HFFc6 (cell line): ENCODE measurements at places on chromosomes 3 and 15. TPM values are rescaled to one million over a fixed set of nuclear protein-coding genes. Genes with fewer than 3 reads are reported as not detected.

GRCh38 chr3:75272691-75273090, 391.4 kb upstream of the FRG2C start:
- DNase-seq, result peak; percentile 25
- H3K27ac ChIP-seq, result no peak overlapping the region
- no peaks in the 10 kb centered on the region for H3K4me1 ChIP-seq
- H3K27me3 ChIP-seq, result no peaks in the 10 kb centered on the region; the same call in 1 of the 2 replicates
- H3K4me3 ChIP-seq, result no peak overlapping the region

DNA sequence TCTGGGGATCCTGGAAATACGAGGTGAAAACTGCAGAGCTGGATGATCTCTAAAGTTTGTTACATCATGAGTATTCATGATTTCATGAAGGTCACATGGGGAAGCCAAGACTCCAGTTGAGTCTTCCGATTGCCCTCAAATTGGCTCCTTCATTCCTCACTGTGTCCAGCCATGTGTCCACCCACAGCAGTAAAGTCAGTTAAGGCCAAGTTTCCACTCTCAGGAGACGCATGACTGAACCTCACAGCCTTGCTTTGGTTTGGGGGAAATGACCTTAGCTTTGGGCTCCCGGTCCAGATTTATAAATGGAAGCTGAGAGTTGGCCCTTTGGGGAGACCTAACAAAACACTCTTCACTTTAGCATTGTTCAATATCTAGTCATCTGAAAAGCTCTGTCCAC, 289.7 kb upstream of the MCTP2 start:
- H3K36me3 ChIP-seq, result no peaks in the 10 kb centered on the region
- no peak overlapping the region for H3K27ac ChIP-seq
- H3K4me3 ChIP-seq, result no peak overlapping the region
- no peak for DNase-seq
- H3K27me3 ChIP-seq, result peaks cover 3% of the 10 kb centered on the region

DNA sequence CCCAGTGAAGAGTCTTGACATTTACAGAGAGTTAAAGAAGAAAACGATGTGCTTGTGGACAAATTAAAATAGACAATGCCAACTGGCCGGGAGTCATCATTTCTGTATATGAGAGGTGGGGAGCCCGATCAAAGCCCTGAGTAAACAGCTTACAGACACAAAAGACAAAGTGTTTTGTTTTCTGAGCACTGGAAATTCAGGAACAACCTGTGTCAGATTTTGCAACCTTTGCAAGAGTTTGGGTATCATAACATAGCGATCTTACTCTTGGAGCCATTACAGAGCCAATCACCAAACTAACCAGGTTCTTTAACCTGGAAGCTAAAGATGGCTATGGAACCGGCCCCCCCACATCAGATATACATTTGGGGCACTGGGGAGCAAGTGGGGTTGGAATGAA, 101.9 kb upstream of the LRIG1 start:
- no peak overlapping the region for H3K4me3 ChIP-seq

Gene COL6A5
- not detected in 3 replicates for total RNA-seq

Gene GADL1
- total RNA-seq, result not detected in 3 replicates

DNA sequence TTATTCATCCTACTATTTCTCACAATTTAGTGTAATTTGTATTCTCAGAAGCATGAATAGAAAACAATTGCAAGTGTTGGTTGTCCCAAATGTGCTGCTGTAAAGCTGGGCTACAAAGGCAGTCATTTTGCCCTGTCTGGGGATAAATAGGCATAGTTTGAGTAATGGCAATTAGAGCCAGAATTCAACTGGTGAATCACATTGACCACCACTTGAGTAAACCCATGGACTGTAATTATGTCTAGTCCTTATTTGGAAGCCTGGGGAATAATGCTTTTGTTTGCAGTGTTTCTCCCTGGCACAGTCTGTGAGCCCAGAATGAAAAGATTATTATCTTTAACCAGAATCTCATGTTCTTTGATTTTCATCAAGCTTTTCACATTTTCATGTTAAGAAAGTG, 30.5 kb upstream of the CHL1 start:
- no peaks in the 10 kb centered on the region; the same call in 1 of the 2 replicates for H3K36me3 ChIP-seq
- H3K4me1 ChIP-seq, result no peaks in the 10 kb centered on the region
- H3K4me3 ChIP-seq, result no peak overlapping the region
- no peaks in the 10 kb centered on the region for H3K27me3 ChIP-seq
- H3K27ac ChIP-seq, result no peak overlapping the region
- no peak for DNase-seq

GRCh38 chr3:37502621-37503020, 328.2 kb upstream of the LRRFIP2 start:
- no peak overlapping the region for H3K4me3 ChIP-seq
- no peak overlapping the region for H3K27ac ChIP-seq
- H3K27me3 ChIP-seq, result peaks cover 12% of the 10 kb centered on the region
- no peaks in the 10 kb centered on the region for H3K36me3 ChIP-seq
- no peak for DNase-seq

- H3K4me1 ChIP-seq, result peaks cover 22% of the 10 kb centered on the region
- H3K27me3 ChIP-seq, result peaks cover 5% of the 10 kb centered on the region
- H3K27ac ChIP-seq, result peak overlapping the region; percentile 44; the same call in 1 of the 2 replicates
- peak overlapping the region; percentile 23; the same call in 1 of the 2 replicates for H3K4me3 ChIP-seq
- DNase-seq, result no peak
Measured at GRCh38 chr3:134652409-134652831, 1.6 kb upstream of the KY start.

Gene CIDEC
- total RNA-seq, result not detected in 2 replicates

GRCh38 chr3:177470197-177470941, 273.1 kb upstream of the TBL1XR1 start:
- DNase-seq, result peak; percentile 48
- H3K4me1 ChIP-seq, result peaks cover 52% of the 10 kb centered on the region
- no peak overlapping the region for H3K4me3 ChIP-seq
- H3K27me3 ChIP-seq, result peaks cover 1% of the 10 kb centered on the region
- peak overlapping the region; percentile 17; the same call in 1 of the 2 replicates for H3K27ac ChIP-seq

GRCh38 chr3:126541628-126542339, 16.9 kb downstream of the C3orf22 start:
- H3K27ac ChIP-seq, result no peak overlapping the region
- H3K4me1 ChIP-seq, result peaks cover 18% of the 10 kb centered on the region
- H3K36me3 ChIP-seq, result no peaks in the 10 kb centered on the region
- no peak overlapping the region for H3K4me3 ChIP-seq

Gene GNB4
- total RNA-seq, result 38.4 to 47.4 TPM (median 42.0 TPM) in 3 replicates

DNA sequence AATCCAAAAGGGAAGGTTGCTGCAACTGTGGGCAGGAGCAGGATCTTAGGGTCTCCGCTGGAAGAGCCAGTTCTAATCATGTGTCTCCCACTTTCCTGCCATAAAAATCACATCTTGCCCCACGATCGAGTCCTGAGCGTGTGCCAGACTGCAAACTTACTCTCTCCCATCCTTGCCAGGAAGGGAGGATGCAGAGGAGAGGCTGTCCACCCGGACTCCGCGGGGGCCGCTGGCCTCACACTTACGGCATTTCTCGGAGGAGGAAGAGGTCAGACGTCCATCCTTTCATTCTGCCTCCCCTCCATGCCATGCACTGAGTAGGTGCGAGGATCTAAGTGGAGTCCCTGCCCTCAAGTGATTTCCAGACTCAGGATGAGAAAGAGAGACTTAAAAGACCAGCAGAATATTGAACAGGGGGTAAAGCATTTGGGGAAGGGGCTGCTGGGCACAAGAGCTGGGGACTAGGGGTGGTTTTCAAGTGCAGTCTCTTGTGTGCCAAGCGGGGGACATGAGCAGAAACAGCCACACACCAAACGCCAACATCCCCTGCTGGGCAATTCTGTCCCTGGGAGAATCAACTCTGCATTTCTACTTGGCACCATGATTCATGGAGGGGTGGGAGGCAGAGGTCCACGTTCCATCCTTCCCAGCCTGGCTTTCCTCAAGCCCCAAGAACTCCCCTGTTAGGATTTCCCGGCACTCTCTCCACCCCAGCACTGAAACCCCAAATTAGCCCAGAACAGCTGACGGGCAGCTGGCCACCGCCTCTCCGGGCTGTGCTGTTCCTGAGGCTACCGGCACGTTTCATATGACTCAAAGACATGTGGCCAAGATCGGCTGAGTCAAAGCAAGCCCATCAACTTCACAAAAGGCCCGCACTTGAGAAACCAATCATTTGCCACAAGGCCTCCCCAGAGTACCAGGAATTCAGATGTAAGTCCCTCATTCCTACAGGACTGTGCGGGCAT, 11.6 kb downstream of the OXTR start:
- H3K27ac ChIP-seq, result peak overlapping the region; percentile 92
- peaks cover 39% of the 10 kb centered on the region for H3K27me3 ChIP-seq
- DNase-seq, result peak; percentile 90
- peaks cover 98% of the 10 kb centered on the region for H3K4me1 ChIP-seq
- H3K36me3 ChIP-seq, result peaks cover 95% of the 10 kb centered on the region

- H3K4me3 ChIP-seq, result no peak overlapping the region
- peaks cover 10% of the 10 kb centered on the region; the same call in 1 of the 2 replicates for H3K36me3 ChIP-seq
- peaks cover 12% of the 10 kb centered on the region for H3K4me1 ChIP-seq
- DNase-seq, result no peak
- no peaks in the 10 kb centered on the region for H3K27me3 ChIP-seq
Measured at GRCh38 chr15:64452988-64453688, 7.2 kb upstream of the ZNF609 start.

GRCh38 chr15:71791975-71792374, 18.4 kb upstream of the NR2E3 start:
- no peaks in the 10 kb centered on the region for H3K36me3 ChIP-seq
- H3K4me1 ChIP-seq, result peaks cover 32% of the 10 kb centered on the region
- no peak for DNase-seq
- H3K27me3 ChIP-seq, result peaks cover 6% of the 10 kb centered on the region

Gene PSMD2
- 620 to 794 TPM (median 764 TPM) in 3 replicates for total RNA-seq

- H3K36me3 ChIP-seq, result no peaks in the 10 kb centered on the region
- H3K27me3 ChIP-seq, result peaks cover 17% of the 10 kb centered on the region
- no peak for DNase-seq
- no peaks in the 10 kb centered on the region for H3K4me1 ChIP-seq
- H3K4me3 ChIP-seq, result no peak overlapping the region
- no peak overlapping the region for H3K27ac ChIP-seq
Measured at GRCh38 chr3:38969317-38970235, 82.2 kb downstream of the SCN11A start.

- no peak overlapping the region for H3K27ac ChIP-seq
- no peak overlapping the region for H3K4me3 ChIP-seq
- DNase-seq, result no peak
- H3K36me3 ChIP-seq, result no peaks in the 10 kb centered on the region
- peaks cover 16% of the 10 kb centered on the region for H3K4me1 ChIP-seq
- peaks cover 11% of the 10 kb centered on the region for H3K27me3 ChIP-seq
Measured at GRCh38 chr3:4471907-4472306, 4.8 kb upstream of the SUMF1 start.

GRCh38 chr3:42876401-42876800, 722 bp upstream of the CYP8B1 start:
- no peaks in the 10 kb centered on the region for H3K36me3 ChIP-seq
- no peak overlapping the region for H3K4me3 ChIP-seq
- DNase-seq, result no peak

DNA sequence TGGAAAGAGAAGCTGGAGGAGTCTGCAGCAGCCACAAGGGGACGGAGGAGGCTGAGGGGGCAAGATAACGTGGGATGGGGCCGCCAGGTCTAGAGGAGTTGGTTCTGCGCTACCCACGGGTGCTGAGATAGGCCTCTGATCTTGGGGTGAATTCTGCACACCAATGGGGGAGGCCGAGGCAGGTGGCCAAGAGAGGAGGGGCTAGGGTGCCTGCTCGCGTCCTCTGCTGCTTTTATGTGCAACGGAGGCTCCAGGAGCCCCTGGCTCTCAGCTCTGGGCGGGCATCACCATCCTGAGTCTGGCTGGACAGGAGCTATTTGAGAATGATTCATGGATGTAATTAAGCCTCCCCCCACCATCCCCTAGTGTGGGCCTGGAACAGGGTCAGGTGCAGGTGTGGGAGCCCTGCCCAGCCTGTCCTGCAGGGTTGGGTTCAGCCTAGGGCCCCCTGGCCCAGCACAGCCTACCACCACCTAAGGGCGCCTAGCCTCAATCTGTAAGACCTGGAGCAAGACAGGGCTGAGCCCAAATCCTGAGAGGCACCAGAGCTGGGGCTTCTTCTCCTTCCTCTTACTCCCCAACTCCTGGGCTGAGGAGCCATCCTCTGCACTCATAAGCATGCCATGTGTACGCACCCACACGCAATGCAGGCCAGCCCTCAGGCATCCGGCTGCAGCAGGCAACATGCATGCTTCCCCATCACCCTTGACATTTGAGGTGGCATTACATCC, 32.3 kb upstream of the SEMA3F start:
- H3K36me3 ChIP-seq, result peaks cover 7% of the 10 kb centered on the region; the same call in 1 of the 2 replicates
- H3K4me1 ChIP-seq, result peaks cover 41% of the 10 kb centered on the region
- peaks cover 16% of the 10 kb centered on the region for H3K27me3 ChIP-seq
- H3K27ac ChIP-seq, result no peak overlapping the region; the same call in 1 of the 2 replicates
- DNase-seq, result no peak

- H3K4me1 ChIP-seq, result peaks cover 37% of the 10 kb centered on the region
- H3K4me3 ChIP-seq, result no peak overlapping the region
- H3K36me3 ChIP-seq, result peaks cover 18% of the 10 kb centered on the region
- peak overlapping the region; percentile 46 for H3K27ac ChIP-seq
Measured at GRCh38 chr3:141471160-141471559, 15.7 kb upstream of the RASA2 start.

GRCh38 chr3:20861454-20861853, 675.4 kb upstream of the SGO1 start:
- no peak overlapping the region for H3K4me3 ChIP-seq
- peaks cover 26% of the 10 kb centered on the region for H3K36me3 ChIP-seq
- H3K27me3 ChIP-seq, result no peaks in the 10 kb centered on the region
- H3K4me1 ChIP-seq, result peaks cover 27% of the 10 kb centered on the region

GRCh38 chr3:52432691-52433141, 12.2 kb downstream of the SEMA3G start:
- H3K4me1 ChIP-seq, result peaks cover 6% of the 10 kb centered on the region
- no peak overlapping the region for H3K4me3 ChIP-seq
- no peak for DNase-seq
- peaks cover 26% of the 10 kb centered on the region for H3K27me3 ChIP-seq
- no peak overlapping the region for H3K27ac ChIP-seq

Gene MPI
- 34.6 to 43.7 TPM (median 43.0 TPM) in 3 replicates for total RNA-seq

GRCh38 chr3:130759692-130760338, 13.2 kb upstream of the PIK3R4 start:
- no peak overlapping the region for H3K4me3 ChIP-seq
- H3K4me1 ChIP-seq, result peaks cover 17% of the 10 kb centered on the region
- peak; percentile 51 for DNase-seq

Gene LRTM1
- total RNA-seq, result not detected in 3 replicates

DNA sequence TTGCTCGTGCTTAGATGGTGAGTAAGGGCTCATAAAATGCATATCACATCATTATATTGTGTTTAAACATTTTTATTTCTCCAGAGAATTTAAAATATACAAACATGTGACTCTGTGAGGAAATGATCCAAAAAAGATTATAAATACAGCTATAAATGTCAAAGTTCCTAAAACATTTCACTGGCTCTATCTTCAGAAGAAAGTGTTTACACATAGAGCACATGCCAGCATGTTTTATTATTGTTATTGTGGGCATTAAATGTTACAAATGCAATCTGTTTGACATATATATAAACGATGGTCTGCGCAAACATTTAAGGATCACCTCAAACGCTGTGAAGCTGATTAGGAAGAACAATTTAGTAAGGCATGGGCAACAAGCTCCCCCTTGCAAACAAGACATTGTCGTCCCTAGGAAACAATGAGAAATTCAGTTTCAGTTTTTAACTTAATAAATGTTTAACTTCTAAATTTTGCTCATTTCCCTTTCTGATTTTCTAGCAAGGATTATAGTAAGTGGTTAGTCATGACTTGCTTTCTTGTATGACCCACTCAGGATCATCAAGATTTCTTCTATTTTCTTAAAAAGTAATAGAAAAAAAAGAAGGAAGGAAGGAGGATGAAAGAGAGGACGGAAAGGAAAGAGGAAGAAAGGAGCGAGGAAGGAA, 207.5 kb downstream of the SATB1 start:
- peaks cover 15% of the 10 kb centered on the region for H3K4me1 ChIP-seq
- H3K27ac ChIP-seq, result no peak overlapping the region
- no peaks in the 10 kb centered on the region; the same call in 1 of the 2 replicates for H3K27me3 ChIP-seq
- H3K4me3 ChIP-seq, result peak overlapping the region; percentile 45; the same call in 1 of the 2 replicates
- DNase-seq, result no peak

Gene CYP11A1
- total RNA-seq, result 0.16 to 0.43 TPM (median 0.22 TPM) in 3 replicates
